Upper lobe of right lung (tissue), 1 donor: ENCODE measurements at places on chromosomes 4 and X. TPM values are rescaled to one million over a fixed set of nuclear protein-coding genes. Genes with fewer than 3 reads are reported as not detected.

Gene GPR143
- 1.6 TPM for total RNA-seq

Gene CT47B1
- total RNA-seq, result not detected

- H3K4me1 ChIP-seq, result no peaks in the 10 kb centered on the region
- H3K36me3 ChIP-seq, result no peaks in the 10 kb centered on the region
- H3K4me3 ChIP-seq, result no peak overlapping the region
- no peak for DNase-seq
- no peaks in the 10 kb centered on the region for H3K27me3 ChIP-seq
- no peak overlapping the region for H3K27ac ChIP-seq
These were observed 12.6 kb upstream of the NR3C2 start for GRCh38 chr4:148454835-148455234.

Gene SH3D19
- 125 TPM for total RNA-seq

Gene CCNQ
- 18.9 TPM for total RNA-seq

DNA sequence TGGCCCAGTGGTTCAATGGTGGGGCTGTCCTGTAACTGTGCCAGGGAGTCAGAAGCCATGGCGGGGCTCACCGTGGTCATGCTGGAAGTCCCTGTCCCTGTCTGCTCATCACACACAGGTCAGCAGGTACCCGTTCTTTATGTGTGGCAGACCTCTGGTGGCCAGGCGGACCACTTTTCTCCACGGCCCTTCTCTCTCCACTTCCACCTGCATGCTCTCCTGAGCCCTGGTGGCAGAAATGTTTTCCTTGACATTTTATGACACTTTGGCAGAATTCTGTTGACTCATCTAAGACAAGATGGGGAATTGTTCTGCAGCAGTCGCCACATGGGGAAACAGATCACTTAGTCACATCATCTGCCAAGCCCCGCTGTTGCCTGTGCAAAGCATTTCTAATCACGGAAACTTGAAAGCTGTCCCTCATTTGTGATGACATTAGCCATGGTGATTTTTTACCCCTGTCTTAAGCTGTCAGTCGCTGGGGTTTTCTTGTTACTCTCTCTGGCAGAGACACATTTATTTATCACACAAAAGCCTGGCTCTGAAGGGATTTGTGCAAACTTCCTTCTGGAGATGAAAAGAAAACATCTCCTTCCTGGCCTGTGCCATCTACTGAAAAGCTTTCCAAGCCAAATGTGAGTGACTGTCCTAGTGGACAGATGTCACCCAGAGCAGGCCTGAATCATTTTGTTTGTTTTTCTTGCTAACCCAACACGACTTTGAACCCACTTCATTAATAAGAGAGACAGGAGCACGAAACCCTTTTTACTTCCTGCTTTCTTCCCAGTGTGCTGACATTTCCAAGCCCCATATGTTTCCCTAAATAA, 38.8 kb upstream of the STIM2 start:
- H3K27ac ChIP-seq, result no peak overlapping the region
- no peak overlapping the region for H3K4me3 ChIP-seq
- no peaks in the 10 kb centered on the region for H3K27me3 ChIP-seq
- no peaks in the 10 kb centered on the region for H3K36me3 ChIP-seq

GRCh38 chr4:129059028-129059427, 34.3 kb downstream of the SCLT1 start:
- H3K4me3 ChIP-seq, result no peak overlapping the region
- no peaks in the 10 kb centered on the region for H3K27me3 ChIP-seq
- no peaks in the 10 kb centered on the region for H3K4me1 ChIP-seq
- no peaks in the 10 kb centered on the region for H3K36me3 ChIP-seq
- DNase-seq, result no peak

Gene PRRG1
- total RNA-seq, result 16.3 TPM

- H3K27me3 ChIP-seq, result no peaks in the 10 kb centered on the region
- H3K36me3 ChIP-seq, result peaks cover 48% of the 10 kb centered on the region
- no peak for DNase-seq
- H3K4me1 ChIP-seq, result peaks cover 7% of the 10 kb centered on the region
- no peak overlapping the region for H3K4me3 ChIP-seq
These were observed 52.7 kb downstream of the ACOX3 start for GRCh38 chr4:8387615-8388527.

- H3K27ac ChIP-seq, result no peak overlapping the region
- no peak overlapping the region for H3K4me3 ChIP-seq
- DNase-seq, result no peak
- H3K36me3 ChIP-seq, result no peaks in the 10 kb centered on the region
- no peaks in the 10 kb centered on the region for H3K27me3 ChIP-seq
- H3K4me1 ChIP-seq, result no peaks in the 10 kb centered on the region
These were observed 96.3 kb upstream of the QRFPR start for GRCh38 chr4:121477079-121477478.

DNA sequence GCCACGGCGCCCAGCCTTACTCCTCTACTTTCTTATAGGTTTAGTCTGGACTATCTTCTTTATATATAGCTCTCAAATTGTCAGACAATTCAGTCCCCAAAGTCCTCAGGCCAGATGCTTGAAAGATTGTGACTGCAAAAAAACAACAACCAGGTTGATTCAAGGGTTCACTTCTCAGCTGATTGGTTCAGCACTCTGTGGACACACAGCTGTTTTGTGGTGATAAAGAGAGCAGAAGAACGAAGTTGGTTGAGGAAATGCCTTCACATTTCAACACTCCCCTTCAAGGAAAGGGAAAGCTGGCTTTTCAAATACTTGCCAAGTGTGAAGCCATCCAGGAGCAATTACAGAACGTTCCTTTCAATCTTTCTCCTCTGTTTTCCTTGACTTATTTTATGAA, 166.8 kb downstream of the SHROOM3 start:
- no peak for DNase-seq
- H3K27me3 ChIP-seq, result no peaks in the 10 kb centered on the region
- H3K36me3 ChIP-seq, result no peaks in the 10 kb centered on the region
- no peak overlapping the region for H3K4me3 ChIP-seq
- H3K27ac ChIP-seq, result peak overlapping the region; percentile 21
- H3K4me1 ChIP-seq, result peaks cover 16% of the 10 kb centered on the region

Gene STBD1
- 9.4 TPM for total RNA-seq

GRCh38 chrX:1582686-1583437, 8.5 kb upstream of the AKAP17A start:
- H3K36me3 ChIP-seq, result no peaks in the 10 kb centered on the region
- no peak overlapping the region for H3K27ac ChIP-seq
- no peak for DNase-seq
- H3K4me3 ChIP-seq, result no peak overlapping the region

DNA sequence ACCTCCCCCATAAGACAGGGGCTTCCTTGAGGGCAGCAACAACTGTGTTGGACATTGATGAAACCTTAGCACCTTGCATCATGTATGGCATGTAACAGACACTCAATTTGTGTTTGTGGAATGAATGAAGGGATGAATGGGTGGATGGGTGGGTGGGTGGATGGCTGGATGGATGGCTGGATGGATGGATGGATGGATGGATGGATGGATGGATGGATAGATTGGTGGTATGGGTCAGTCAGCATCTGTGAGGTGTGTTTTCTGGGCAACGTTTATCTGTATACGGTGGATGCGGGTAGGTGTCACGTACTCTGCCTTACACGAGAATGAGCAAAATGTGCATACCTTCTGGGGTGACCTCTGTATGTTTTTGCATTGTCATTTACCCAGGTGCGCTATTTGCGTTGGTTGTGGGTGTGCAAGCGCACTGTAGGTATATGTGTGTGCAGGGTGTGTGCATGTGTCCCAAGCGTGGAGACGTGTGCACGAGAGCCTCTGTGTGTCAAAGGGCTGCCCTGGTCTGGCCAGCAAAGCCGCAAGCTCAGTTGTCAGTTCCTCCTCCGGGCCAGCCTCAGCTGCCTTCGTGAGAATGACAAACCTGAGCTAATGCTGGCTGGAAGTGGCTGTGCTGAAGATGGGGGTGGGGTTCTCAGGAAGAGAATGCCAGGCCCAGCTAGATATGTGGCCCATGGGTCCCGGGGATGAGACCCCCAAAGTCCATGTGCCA, 26.5 kb downstream of the ELF4 start:
- H3K4me1 ChIP-seq, result no peaks in the 10 kb centered on the region
- peak; percentile 65 for DNase-seq
- no peak overlapping the region for H3K4me3 ChIP-seq
- no peaks in the 10 kb centered on the region for H3K27me3 ChIP-seq

- no peak for DNase-seq
- H3K27me3 ChIP-seq, result no peaks in the 10 kb centered on the region
- peaks cover 29% of the 10 kb centered on the region for H3K36me3 ChIP-seq
- H3K4me3 ChIP-seq, result no peak overlapping the region
- H3K27ac ChIP-seq, result no peak overlapping the region
These were observed 55.2 kb downstream of the NEK1 start for GRCh38 chr4:169557061-169557636.

DNA sequence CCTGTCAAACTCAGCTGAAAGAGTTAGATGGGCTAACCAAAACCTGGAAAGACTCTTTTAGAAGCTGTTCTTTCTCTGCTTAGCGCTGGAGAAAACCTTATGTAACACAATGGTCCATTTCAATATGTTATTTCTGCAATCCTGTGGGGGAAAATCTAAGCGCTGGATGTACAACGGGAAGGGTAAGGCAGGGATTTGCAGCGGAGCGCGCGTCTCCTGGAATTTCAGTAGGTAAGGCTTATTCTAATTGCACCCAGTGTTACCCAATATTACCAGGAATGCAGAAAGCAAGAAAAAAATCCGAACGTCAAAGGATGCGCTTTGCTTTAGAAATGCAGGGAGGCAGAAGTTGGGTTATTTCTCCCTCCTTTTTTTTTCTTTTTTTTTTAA, 2.0 kb downstream of the HS3ST1 start:
- no peak for DNase-seq
- H3K27ac ChIP-seq, result no peak overlapping the region
- peaks cover 20% of the 10 kb centered on the region for H3K27me3 ChIP-seq
- H3K36me3 ChIP-seq, result no peaks in the 10 kb centered on the region
- peak overlapping the region; percentile 63 for H3K4me3 ChIP-seq

Gene STAP1
- total RNA-seq, result 1.7 TPM

- no peak overlapping the region for H3K27ac ChIP-seq
- H3K36me3 ChIP-seq, result peaks cover 4% of the 10 kb centered on the region
- no peaks in the 10 kb centered on the region for H3K4me1 ChIP-seq
- H3K27me3 ChIP-seq, result no peaks in the 10 kb centered on the region
- DNase-seq, result no peak
- no peak overlapping the region for H3K4me3 ChIP-seq
These were observed 48.7 kb downstream of the ANTXR2 start for GRCh38 chr4:80024335-80024734.

Gene GPR119
- not detected for total RNA-seq

Gene CFAP97
- 38.2 TPM for total RNA-seq

DNA sequence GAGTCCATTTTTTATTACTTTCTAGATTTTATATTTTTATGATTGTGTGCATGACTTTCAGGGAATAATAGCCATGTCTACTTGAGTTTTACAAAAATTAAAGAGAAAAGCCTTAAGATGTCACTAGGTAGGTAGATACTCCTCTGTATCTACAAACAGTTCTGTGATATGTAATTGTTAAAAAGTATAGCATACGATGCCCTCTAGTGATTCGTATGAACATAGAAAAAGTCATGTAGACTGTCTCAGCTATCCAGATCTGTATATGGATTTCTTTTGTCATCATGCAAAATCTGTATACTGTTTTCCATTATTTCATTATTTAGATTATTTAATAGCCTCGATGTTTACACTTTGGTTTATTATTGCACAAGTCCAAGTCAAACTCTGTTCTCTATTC, 856.6 kb downstream of the CENPC start:
- H3K27ac ChIP-seq, result no peak overlapping the region
- H3K4me1 ChIP-seq, result no peaks in the 10 kb centered on the region
- no peak overlapping the region for H3K4me3 ChIP-seq
- H3K27me3 ChIP-seq, result no peaks in the 10 kb centered on the region
- no peaks in the 10 kb centered on the region for H3K36me3 ChIP-seq

- no peak overlapping the region for H3K4me3 ChIP-seq
- DNase-seq, result no peak
- no peak overlapping the region for H3K27ac ChIP-seq
- H3K4me1 ChIP-seq, result no peaks in the 10 kb centered on the region
These were observed 264.6 kb downstream of the SNCA start for GRCh38 chr4:89572224-89572858.

GRCh38 chrX:120269373-120270035, 18.9 kb downstream of the ZBTB33 start:
- no peak for DNase-seq
- H3K4me1 ChIP-seq, result peaks cover 6% of the 10 kb centered on the region
- H3K36me3 ChIP-seq, result no peaks in the 10 kb centered on the region
- H3K27ac ChIP-seq, result peak overlapping the region; percentile 65
- H3K4me3 ChIP-seq, result no peak overlapping the region
- H3K27me3 ChIP-seq, result no peaks in the 10 kb centered on the region

DNA sequence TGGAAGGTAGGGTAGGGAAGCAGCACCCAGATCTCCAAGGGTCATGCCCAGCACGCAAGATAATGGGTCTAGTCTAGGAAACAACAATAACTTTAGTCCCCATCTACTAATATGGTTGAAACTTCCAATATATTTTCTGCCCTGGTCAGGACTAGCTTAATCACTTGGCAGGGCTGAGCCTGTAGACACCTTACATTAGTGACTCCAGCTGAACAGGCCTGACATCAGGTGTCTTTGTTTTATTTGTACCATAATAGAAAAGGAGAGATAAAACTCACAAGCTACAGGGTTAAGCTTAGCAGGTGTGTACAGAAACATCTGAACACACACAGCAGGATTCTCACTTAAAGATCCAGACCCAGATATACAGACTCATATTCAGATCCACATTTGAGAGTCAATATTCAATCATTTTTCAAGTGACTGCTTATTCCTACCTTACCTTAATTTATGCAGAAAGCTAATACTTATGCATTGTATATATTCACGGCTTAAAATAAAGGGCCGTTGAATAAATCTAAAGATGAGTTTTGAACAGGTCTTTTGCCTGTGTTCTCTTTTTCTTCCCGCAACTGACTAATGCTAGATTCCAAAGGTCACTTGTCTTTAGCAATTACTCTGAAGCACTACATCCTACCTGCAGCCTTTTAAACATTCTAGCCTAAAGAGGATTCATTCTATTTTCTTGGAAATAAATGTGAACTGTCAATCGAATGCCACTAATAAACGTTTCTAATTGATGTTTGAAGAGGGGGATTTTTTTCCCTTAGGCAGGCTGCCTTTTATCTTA, 745.3 kb downstream of the RPA4 start:
- H3K4me3 ChIP-seq, result no peak overlapping the region
- H3K27me3 ChIP-seq, result no peaks in the 10 kb centered on the region
- no peaks in the 10 kb centered on the region for H3K36me3 ChIP-seq

Gene SRPX2
- total RNA-seq, result 39.1 TPM

Gene AKAP4
- total RNA-seq, result not detected

- H3K4me3 ChIP-seq, result no peak overlapping the region
- H3K27ac ChIP-seq, result no peak overlapping the region
- H3K4me1 ChIP-seq, result no peaks in the 10 kb centered on the region
These were observed 157.8 kb upstream of the AADAT start for GRCh38 chr4:170247596-170247995.

GRCh38 chr4:4607336-4608213, 65.7 kb upstream of the STX18 start:
- no peaks in the 10 kb centered on the region for H3K4me1 ChIP-seq
- no peak overlapping the region for H3K4me3 ChIP-seq
- no peaks in the 10 kb centered on the region for H3K36me3 ChIP-seq
- no peak overlapping the region for H3K27ac ChIP-seq
- DNase-seq, result no peak

GRCh38 chr4:40285692-40286091, 49.4 kb upstream of the CHRNA9 start:
- H3K27me3 ChIP-seq, result no peaks in the 10 kb centered on the region
- H3K36me3 ChIP-seq, result no peaks in the 10 kb centered on the region
- no peak for DNase-seq
- H3K4me1 ChIP-seq, result no peaks in the 10 kb centered on the region
- no peak overlapping the region for H3K27ac ChIP-seq
- no peak overlapping the region for H3K4me3 ChIP-seq
